D721Med (cell line): ENCODE measurements at places on chromosomes 4 and X.

GRCh38 chrX:124651031-124651430, 304.7 kb downstream of the SH2D1A start:
- DNase-seq: no peak

GRCh38 chrX:54181202-54181953, 1.7 kb downstream of the FAM120C start:
- DNase-seq: no peak

GRCh38 chr4:14196131-14196530, 568.6 kb upstream of the BOD1L1 start:
- no peak for DNase-seq

GRCh38 chr4:18593297-18594002, 571.9 kb upstream of the LCORL start:
- peak; percentile 32 for DNase-seq

- DNase-seq: no peak
Observed at GRCh38 chrX:142040906-142041305, 137.2 kb downstream of the MAGEC1 start.

GRCh38 chr4:133856731-133857355, 344.7 kb downstream of the PABPC4L start:
- no peak for DNase-seq

DNA sequence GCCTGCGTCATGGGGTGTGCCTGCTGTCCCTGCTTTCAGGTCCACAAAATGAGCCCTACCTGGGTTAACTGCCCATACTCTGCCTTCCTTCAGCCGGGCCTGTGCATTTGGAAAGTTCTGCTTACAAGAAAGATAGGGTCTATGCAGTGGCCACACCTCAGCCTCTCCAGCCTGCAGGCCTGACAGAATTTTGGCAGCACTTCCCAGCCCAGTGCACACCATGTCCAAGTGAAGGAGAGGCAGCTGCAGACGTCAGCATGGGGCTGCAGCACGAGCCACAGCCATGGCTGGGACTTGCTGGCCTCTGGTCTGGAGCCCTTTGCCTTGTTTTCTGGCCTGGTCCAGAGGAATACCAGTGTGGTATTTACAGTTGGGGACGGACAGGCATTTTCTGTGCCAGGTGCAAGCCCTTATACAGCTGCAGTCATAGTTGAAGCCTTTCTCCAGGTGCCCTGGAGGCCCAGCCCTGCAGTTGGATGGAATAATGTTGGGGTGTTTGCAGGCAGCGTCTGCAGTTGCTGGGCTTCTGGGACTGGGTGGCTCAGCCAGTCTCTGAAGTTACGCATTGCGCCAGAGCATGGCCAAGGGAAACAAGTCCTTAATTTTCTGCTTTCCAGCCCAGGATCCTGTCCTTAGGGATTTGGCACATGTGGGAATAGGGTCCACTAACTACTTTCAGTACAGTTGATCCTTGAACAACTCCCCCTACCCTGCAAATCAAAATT, 26.2 kb downstream of the JADE1 start:
- DNase-seq: no peak

DNA sequence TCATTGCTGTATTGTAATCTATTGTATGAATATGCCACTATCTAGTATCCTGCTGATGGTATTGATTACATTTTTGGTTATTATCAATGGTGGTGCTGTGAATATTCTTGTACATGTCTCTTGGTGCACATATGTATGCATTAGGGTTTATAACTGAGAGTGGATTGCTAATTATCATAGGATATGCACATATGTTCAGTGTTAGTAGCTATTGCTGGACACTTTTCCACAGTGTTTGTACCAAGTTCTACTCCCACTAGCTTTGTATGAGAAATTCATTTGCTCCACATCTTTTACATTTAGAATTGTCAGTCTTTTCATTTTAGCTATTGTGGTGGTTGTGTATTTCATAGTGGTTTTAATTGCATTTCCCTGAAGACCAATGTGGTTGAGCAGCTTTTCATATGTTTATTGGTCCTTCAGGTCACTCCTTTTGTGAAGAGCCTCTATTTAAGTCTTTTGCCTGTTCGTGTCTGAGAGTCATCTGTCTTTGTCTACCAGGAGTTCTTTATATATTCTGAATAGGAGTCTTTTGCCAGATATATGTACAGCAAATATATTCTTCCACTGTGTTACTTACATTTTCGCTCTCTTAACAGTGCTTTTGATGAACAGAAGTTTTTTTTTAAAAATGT, 87.1 kb downstream of the TBC1D19 start:
- no peak for DNase-seq

- DNase-seq: no peak
Observed at GRCh38 chr4:184337907-184338306, 120.2 kb upstream of the ENPP6 start.

DNA sequence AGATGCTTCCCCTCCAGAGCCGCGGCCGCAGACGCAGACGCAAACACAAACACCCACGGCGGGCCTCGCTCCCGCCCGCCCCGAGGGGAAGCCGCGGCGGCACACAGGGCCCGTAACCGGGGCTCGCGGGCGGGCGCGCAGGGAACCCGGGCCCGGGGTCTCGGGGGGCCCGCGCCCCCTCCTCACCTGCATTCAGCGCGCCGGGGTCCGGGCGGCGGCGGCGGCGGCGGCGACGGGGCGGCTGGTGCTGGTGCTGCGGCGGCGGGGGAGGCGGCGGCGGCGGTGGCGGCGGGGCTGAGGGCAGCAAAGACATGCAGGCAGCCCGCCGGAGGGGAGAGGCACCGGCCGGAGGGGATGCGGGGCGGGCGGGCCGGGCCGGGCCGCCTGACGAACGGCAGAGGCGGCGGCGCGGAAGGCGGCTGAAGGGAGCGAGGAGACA, 255 bp upstream of the CNOT6L start:
- DNase-seq: no peak

GRCh38 chr4:1493540-1494287, 87.5 kb upstream of the NKX1-1 start:
- no peak for DNase-seq

DNA sequence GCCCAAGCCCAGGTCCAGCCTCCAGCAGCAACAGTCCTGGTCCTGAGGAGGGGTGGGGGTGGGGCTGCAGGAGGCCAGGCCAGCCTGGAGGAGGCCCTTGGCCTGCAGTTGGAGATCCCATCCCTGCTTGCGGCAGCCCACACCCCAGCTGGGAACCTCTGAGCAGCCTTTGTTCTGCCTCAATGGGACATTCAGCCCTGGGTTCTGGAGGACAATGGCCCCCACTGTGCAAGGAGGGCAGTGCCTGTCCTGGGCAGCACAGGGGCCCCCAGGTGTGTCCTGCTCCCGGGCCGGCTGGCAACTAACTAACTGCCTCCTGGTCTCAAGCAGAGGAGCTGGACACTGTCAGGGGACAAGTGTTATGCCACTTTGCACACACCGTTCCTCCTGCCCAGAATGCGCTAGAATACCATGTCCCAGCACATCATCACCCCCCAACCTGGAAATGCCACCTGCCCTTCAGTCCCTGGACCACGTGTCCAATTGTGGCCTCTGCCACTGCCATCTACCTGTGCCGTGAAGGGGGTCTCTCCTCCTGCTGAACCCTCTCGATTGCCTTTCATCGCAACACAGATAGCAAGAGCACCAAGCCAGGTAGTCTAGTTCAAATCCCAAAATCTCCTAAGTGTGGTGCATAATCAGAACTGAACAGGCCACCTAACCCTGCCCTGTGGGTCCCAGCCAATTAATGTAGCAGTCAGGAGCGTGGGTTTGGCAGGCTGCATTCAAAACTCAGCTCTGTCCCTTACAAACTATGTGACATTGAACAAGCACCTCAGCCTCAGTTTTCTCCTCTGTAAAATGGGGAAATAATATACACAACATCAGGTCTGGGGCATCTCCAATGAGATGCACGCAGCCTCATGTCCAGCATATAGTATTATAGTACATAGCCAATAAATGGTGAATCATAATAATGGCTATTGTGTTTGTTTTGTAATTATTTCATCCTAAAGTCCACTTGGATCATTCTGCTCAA, 8.8 kb downstream of the PPP2R2C start:
- DNase-seq: no peak

GRCh38 chrX:42837101-42837726, 59.3 kb upstream of the PPP1R2C start:
- DNase-seq: no peak
